Nephron progenitor cell (in vitro differentiated cells): ENCODE measurements at places on chromosomes 2 and 18.
A peak's percentile ranks its signal among the peaks of the same experiment; 100 is the strongest.

- no peak for DNase-seq
Measured at GRCh38 chr18:31942291-31942998, 483 bp downstream of the TRAPPC8 start.

GRCh38 chr18:36436387-36436786, 138.9 kb downstream of the FHOD3 start:
- no peak for DNase-seq

- DNase-seq = no peak
Measured at GRCh38 chr2:97546711-97547110, 43.0 kb downstream of the ANKRD36B start.

- DNase-seq = no peak
Measured at GRCh38 chr2:54895730-54896129, 154.5 kb downstream of the RTN4 start.

- no peak for DNase-seq
Measured at GRCh38 chr2:64565949-64566710, 42.0 kb downstream of the AFTPH start.

GRCh38 chr2:128603411-128603924, 284.8 kb upstream of the HS6ST1 start:
- DNase-seq = no peak

DNA sequence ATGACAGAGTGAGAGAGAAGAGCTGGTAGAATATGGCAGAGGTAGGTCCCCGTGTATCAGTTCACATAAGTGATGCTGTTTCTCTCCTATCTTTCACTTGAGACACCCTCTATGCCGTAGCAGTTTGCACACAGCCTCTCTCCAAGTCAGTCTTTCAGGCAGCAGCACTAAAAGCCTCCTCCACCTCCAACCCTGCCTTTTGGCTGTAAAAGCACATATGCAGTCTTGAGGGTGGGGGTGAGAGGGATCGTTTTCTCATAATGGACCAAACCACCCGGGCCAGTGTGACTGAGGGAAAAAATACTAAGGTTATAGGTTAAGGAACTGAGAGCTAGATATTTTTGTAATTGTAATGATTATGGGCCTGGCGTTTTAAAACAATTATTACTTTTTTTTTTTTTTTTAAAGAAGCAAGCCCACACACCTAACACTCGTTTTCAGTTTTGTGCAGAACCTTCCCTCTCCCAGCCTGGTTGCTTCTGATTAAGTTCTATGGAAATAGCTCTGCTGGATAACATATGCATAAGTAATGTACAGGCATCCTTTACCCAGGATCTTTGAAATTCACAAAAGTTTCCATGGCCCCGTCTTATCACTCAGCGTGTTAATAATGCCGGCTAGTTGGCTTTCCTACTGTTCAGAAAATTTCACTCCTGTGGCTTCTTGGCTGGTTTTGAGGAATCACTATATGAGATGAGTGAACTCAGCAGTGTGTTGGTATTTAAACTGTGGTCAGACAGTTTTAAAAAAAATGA, 112.2 kb upstream of the MEIS1 start:
- DNase-seq = no peak

- DNase-seq = peak; percentile 15
Measured at GRCh38 chr2:101330253-101330933, 21.9 kb upstream of the RNF149 start.
